ENCODE measurements at places on chromosomes 2 and 18. TPM values are rescaled to one million over a fixed set of nuclear protein-coding genes. Genes with fewer than 3 reads are reported as not detected.

The SLC4A5 gene
- 2.9 TPM for polyA plus RNA-seq

The APLF gene
- polyA plus RNA-seq = 2.1 TPM

The SCYGR4 gene
- not detected for polyA plus RNA-seq

The CTNNA2 gene
- 0.59 TPM for polyA plus RNA-seq

The CCDC85A gene
- polyA plus RNA-seq = 6.1 TPM

DNA sequence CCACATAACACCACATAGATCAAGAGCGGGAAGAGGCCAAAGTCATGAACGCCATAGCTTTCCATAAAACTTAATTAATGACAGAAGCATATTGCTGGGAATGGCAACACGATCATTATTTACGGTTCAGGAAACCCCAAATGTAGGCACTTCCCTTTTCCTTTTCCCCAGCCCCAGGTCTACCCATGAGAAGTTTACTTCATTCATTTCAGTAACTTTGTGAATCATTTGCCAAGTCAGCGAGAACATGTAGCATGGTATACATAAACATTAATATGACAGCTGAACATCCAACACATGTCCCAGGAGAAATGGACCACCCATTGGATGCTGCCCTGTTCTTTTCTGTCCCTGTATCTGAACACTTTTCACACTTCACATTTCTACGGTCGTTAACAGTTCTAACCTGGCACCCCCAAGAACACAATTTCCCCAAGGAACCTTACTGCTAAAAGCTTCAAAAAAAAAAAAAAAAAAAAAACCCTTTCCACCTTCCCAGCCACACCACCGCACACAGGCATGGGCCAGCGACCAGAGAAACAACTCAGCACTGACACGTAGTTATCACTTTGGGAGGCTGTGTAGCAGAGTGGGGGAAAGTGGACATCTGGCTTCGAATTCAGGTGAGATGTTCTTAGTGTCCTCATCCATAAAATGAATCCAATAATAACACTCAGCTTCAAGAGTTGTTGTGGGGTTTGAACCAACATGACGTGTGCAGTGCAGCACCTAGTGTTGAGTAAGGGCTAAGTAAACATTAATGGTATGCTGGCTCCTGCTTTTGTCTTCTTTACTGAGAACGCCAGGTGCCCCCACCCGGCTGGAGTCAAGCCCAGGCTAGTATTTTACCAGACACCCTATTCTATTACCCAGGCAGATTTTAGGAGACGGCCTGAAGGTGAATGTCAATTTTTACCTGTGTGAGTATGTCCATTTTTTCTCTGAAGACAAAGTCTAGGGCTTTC is 371.5 kb downstream of the LNPK start:
- DNase-seq = no peak

DNA sequence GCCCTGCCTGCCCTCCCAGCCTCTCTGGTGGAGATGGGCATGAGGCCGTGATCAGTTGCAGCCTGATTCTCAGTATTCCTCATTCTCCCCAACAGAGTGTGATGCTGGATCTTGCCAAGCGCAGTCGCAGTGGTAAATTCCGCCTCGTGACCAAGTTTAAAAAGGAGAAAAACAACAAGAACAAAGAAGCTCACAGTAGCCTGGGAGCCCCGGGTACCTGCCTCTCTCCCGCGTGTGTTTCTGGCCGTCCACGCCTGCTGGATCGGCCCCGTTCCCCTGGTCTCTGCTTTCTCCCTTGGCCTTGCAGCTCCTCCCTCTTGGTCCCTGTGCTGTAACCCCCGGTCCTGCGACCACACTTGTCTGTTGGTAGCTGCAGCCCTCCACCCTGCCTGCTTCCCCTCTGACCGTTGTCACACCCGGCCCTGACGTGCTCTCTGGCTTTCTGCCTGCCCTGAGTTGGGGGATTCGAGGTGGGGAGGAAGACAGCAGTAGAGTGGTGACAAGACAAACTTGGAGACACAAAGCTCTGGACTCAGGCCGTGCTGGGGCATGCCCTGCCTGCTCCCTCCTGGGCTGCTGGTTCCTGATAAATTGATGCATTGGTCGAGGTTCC is 99.5 kb downstream of the USP40 start:
- no peak for DNase-seq

GRCh38 chr2:3001615-3002560 is 375.7 kb downstream of the EIPR1 start:
- DNase-seq = no peak

GRCh38 chr2:207332480-207333212 is 166.9 kb upstream of the KLF7 start:
- DNase-seq = no peak

DNA sequence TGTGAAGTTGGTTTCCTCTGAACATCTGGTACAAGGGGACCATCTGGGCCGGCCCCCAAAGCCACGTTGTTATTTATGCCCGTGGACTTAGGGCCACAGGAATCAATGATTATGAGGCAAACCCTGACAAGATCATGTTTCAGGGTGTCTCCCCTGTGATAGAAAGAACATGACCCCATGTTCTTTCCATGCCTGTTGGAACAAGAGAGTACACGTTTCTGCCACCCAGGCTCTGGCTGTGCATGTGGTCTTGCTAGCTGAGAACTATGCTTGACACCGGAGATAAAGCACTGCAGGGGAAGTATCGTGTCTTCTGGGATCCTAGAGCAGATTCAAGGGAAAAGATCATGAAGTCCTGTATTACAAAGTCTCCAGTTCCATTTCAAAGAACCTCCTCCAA is 64.2 kb downstream of the TMEM17 start:
- DNase-seq = no peak

DNA sequence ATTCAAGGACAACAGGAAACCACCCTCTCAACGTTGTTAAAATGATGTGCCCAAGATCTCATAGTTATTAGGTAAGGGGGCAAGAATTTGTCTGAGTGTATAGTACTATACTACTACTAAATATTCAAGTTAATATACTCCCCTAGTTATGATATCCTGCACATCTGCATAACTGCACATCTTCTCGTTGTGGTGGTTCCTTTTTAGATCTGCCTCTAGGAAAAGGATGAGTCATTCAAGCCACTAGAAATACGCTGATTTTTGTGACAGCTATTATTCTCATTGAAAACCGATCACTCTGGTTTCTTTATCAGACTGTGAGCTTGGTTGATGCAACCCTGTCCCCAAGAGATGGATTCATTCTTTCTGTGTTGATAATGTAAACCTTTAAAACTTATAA is 1067.0 kb upstream of the FANCL start:
- DNase-seq = no peak

DNA sequence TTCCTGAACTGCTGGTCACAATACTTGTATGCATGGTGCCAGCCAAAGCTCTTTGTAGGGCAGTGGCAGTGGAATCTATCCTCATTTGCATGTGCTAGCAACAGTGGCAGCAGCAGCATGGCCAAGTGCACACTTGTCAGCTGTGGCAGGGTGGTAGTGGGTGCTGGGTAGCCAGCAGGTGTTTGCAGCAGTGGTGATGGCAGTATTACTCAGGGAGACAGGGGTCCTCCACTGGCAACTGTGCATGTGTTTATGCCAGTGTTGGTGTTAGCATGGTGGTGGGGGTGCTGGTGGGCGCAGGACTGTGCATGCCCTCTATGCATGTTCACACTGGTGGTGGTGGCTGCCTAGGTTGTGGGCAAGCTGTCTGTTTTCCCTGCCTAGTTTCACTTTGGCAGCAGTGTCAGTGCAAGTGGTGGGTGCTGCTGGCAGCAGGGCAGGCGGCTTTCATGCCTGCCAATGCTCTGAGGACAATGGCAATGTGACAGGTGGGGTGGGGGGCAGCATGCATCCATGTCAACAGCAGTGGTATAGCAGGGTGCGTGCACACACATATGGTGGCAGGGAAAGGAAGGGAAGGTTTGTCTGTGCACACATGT is 41.2 kb downstream of the GALNT13 start:
- no peak for DNase-seq

GRCh38 chr18:59359576-59359952 is 499 bp upstream of the LMAN1 start:
- DNase-seq = no peak

DNA sequence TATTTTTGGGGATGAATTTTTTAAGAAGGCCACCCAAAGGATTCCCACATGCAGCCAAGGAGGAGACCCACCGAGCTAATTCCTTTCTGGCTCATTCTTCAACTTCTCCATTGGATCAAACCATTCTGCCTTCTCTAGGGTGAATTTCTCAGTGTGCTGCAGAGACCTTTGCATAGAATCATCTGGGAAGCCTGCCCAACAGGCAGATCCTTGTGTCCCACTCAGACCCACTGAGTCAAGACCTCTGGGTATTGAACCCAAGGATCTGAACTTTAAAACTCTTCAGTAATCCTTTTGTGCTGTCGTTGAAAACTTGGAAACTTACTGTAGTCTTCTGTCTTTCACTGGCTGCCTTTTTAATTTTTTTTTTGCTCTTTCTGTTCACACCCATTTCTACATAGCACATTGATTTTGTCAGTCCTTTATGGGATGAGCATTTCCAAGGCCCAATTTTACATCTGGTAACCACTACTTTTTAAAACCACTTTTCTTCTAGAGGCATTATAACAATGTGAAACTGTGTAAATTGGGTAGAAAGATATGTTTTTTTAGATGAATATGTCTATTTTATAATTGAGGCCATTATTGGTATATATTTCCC is 120.2 kb downstream of the TSN start:
- peak; percentile 19 for DNase-seq

DNA sequence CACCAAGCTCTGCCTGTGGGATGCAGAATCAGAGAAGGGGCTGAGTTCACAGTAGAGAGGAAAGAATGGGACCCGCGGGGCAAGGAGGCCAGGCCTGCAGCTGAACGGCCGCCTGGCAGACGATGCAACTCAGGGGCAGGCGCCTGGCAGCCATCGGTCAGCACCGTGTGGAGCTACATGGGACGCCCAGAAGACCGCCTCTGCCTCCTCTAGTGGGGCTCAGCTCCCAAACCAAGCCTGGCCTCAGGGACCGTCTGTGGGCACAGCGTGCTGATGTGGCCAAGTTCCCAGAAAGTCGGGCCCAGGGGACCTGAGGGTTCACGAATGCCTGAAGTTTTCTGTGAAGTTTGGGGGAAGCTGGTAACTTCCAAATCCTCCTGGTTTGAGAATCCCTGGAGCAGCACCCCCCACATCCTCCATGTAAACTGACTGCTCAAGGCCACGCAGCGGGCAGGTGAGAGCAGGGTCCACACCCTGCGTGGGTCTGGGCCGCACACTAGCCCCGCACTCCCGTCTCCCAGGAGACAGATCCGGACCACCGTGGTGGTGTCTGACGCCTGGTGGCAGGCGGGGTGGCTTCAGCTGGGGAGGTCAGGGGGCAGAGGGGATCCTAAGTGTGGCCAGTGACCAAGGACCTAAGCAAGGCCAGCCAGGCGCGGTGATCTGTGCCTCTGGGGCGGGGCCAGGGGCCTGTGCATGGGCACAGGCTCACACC is 14.6 kb downstream of the SNORC start:
- DNase-seq = no peak

DNA sequence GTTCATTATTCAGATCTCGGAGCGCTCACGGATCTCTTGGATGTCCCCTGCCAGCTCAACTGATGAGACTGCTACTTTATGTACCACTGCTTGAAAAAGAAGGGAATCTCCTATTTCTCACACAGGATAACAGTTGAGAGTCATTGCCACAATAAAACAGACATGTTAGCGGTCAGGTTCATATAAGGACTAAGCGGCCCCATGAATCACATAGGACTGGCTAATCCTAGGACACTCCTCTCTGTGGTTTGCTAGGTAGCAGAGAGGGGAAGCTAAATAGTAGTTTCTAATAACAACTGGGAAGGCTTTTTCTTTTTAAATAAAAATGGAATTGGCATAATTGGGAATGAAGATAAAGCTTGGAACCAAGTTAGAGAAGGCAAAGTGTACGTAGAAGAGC is 15.9 kb upstream of the TGFA start:
- no peak for DNase-seq

Data from hindlimb muscle (tissue), 1 donor.